GM03348 (cell line): ENCODE measurements at places on chromosomes 12 and 14.

DNA sequence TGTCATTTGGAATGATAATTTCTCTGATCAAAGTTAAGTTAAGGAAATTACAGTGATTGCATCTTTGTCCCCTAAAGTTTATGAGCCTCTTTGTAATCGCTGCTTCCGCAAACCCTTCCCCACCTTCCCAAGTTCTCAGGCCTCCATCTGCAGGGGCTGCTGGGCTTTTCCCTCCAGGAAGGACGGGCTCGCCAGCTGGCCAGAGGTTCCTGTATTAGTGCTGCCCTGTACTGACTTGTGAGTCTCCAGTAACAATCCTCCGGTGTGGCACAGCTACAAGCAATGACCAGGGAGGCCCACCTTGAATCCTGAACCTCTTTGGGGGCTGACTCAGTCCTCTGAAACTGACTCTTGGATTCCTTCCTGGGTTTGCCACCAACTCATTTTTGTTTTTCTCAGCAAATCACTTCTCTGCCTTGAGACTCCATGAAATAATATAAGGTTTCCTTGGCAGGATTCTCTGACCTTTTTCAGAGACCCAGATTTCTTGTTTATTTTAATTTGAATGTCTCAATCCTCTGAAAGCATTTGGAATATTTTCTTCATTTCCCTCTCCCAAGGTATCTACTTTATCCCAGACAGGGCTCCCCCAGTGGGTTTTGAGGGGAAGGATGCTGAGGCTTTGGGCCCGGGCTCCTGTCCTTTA is 398.6 kb downstream of the ZFP36L1 start:
- no peak for DNase-seq

DNA sequence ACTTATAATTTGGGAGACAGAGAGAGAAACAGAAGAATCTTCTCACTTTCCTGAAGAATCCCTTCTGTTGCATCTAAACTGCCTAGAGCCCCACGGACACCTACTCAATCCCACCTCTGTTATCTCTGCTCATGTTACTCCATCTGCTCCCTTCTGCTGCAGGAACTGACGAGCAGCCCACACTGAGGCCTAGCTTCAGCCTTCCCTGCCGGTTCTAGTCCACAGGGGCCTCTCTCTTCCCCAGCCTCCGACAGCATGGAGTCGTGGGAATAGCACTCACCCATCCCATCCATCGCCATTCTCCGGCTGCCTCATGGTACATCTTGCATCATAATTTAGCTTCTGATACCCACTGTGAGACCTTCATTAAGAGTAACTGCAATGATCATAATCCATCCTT is 4.0 kb downstream of the RAB15 start:
- no peak for DNase-seq

GRCh38 chr14:61264651-61265050 is 16.5 kb downstream of the TMEM30B start:
- no peak for DNase-seq

- no peak for DNase-seq
Measured at GRCh38 chr12:107990325-107990724, 138.8 kb upstream of the WSCD2 start.

DNA sequence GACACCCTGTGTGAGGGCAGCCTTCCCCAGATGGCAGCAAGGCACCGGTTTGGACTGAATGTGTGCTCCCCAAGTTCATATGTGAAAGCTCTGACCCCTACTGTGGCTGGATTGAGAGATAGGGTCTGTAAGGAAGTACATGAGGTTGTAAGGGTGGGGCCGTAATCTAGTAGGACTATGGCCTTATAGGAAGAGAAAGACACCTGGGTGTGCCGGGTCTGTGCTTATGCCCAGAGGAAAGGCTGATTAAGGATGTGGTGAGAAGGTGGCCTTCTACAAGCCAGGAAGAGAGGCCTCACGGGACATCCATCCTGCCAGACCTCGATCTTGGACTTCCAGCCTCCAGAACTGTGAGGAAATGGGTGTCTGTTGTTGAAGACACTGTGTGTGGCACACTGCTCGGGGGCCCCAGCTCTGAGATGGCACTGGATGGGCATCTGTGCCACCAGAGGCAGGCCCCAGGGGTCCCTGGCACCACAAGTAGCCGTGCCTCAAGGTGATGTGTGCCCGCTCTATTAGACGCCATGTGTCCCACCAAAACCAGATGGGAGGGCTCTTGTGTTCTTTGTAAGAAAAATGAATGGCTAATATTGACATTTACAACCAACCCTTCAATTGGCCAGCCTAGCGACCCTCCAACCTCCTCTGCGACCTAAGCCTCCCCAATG is 22.0 kb downstream of the FGF6 start:
- no peak for DNase-seq

GRCh38 chr12:94770791-94771190 is 120.4 kb upstream of the TMCC3 start:
- DNase-seq: no peak
